GM23248 (cell line): ENCODE measurements at places on chromosomes 16 and 17. TPM values are rescaled to one million over a fixed set of nuclear protein-coding genes. Genes with fewer than 3 reads are reported as not detected.

DNA sequence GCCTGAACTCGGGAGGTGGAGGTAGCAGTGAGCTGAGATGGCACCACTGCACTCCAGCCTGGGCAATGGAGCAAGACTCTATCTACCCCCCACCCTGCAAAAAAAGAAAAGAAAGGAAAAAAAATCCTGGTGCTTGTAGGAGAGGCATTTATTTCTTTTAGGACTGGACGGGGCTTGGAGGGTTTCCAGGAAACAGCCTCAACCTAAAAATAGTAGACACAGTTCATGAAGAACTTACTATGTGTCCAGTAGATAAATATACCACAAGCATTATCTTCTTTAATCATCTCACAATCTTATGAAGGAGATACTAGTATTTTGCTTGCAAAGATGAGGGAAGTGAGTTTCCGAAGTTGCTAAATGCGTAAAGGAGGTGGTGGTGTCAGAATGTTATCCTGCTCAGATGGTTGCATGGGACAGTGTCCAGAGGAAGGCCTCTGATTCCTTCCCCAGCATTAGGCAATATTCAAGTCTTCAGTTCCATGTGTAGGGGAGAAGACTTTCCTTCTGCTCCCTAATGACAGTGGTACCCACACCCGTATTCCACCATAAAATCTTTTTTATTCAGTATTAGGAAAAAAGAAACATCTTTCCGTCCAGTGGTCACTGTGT is 263.2 kb downstream of the WWOX start:
- no peak overlapping the region for H3K27ac ChIP-seq
- no peaks in the 10 kb centered on the region for H3K27me3 ChIP-seq
- H3K4me3 ChIP-seq = no peak overlapping the region
- DNase-seq = no peak
- no peaks in the 10 kb centered on the region for H3K4me1 ChIP-seq

DNA sequence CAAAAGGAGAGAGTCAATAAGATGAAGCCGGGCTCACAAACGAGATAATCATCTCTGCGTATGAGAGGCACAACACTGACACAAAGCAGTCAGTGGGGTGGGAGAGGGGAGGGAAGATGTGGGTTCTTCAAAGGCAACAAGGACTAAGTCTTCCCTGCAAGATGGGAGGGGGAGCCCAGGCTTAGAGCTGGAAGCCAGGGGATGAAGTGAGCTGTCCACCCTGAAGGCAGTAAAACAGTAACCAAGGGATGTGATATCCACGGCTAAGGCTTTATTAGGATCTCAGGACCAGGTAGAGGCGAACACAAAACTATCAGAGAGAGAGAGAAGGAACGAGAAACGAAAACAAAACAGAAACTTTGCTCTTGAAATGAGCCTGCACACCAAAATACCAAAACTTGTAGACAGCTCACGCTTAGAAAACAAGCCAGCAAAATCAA is 115.9 kb downstream of the DYNLRB2 start:
- DNase-seq = peak; percentile 4
- no peak overlapping the region for H3K4me3 ChIP-seq
- H3K27ac ChIP-seq = no peak overlapping the region

DNA sequence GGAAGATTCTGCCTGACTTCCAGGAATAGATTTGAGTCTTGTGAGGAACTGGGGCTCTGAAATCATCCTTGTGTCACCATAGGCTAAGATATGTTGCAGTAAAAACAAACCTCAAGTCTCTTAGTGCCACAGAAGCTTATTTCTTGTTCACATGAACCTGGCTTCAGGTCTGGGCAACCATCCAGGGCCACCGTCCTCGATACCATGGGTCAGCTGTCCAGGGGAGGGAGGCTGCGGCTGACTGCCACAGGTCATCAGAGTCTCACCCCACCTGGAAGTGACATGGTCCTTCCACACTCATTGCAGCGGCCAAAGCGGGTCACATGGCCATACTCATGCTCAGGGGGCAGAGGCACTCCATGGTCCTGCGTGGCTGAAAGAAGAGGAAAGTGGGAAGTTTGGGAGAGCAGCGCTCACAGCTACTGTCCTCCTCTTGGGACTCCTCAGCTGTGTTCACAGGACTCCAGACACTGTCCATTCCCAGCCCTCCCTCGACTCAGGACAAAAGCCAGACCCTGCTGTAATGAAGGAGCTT is 284.5 kb downstream of the CBLN1 start:
- H3K4me1 ChIP-seq = no peaks in the 10 kb centered on the region
- DNase-seq = no peak
- no peaks in the 10 kb centered on the region for H3K36me3 ChIP-seq
- no peak overlapping the region for H3K27ac ChIP-seq
- no peaks in the 10 kb centered on the region for H3K27me3 ChIP-seq
- H3K4me3 ChIP-seq = no peak overlapping the region

GRCh38 chr16:81601008-81601428 is 156.4 kb downstream of the CMIP start:
- DNase-seq = peak; percentile 81
- peak overlapping the region; percentile 15; the same call in 1 of the 2 replicates for H3K27ac ChIP-seq
- no peak overlapping the region for H3K4me3 ChIP-seq
- H3K4me1 ChIP-seq = peaks cover 26% of the 10 kb centered on the region
- no peaks in the 10 kb centered on the region for H3K27me3 ChIP-seq

- no peaks in the 10 kb centered on the region for H3K4me1 ChIP-seq
- no peak overlapping the region for H3K27ac ChIP-seq
- no peak for DNase-seq
Observed at GRCh38 chr17:5138616-5139457, 23.0 kb downstream of the USP6 start.

DNA sequence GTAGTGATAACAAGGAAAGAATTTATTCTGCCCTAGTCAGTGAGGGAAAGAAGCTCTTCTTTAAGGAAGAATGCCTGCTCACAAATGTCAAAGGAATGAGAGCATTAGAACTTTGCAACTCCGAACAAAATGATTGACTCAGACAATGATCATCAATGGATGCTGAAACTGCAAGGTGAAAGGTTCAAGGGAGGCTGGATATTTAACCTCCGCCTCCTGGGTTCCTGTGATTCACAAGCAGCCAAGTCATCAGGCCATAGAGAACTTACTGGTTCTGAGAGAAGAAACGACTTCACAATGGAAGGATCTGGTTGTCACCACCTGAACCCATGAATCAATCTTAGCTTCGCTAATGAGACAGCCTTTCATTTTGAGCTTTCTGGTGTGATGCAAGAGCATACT is 16.0 kb upstream of the SCNN1B start:
- H3K27ac ChIP-seq = peak overlapping the region; percentile 53
- no peaks in the 10 kb centered on the region for H3K36me3 ChIP-seq
- peaks cover 5% of the 10 kb centered on the region; the same call in 1 of the 2 replicates for H3K4me1 ChIP-seq
- peak; percentile 84 for DNase-seq

DNA sequence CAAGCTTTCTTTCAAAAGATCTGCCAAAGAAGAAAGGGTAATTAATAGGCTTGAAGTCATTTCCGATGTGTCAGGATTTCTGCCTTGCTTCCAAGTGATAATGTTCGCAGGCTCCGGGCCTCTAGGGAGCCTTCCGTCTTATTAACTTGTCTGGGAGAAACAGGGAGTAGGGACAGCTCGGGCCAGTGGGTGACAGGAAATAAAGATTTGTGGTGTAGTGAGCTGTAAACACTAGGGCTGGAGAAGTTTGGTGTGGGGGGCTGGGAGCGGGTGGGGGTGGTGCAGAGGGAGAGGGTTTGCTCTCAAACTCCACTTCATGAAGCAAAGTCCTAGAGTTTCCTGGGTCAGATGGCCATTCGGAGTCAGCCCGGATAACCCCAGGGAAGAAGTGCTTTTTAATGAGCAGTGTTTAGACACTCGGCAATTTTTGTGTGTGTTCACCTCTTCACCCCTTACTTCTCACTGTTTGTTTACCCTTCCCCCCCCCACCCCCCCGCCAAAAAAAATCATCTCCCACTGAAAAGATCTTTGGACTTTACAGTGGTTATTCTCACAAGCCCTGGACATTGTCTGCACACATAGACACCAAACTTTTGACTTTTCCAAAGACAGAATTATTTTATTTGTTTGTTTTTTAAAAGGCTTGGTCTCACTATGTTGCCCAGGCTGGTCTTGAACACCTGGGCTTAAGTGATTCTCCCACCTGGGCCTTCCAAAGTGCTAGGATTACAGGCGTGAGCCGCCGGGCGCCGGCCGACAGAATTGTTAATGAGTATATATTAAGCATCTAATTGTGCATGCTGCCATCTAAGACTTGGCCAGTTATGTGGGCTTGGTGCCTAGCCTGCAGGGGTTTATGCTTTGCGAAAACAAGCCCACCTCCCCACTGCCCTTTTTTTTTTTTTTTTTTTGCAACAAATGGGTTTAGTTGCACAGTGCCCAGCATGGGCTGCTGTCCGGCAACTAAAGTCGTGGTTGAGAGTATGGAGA is 196.4 kb downstream of the CCDC182 start:
- H3K27ac ChIP-seq = no peak overlapping the region
- no peaks in the 10 kb centered on the region for H3K27me3 ChIP-seq
- H3K4me1 ChIP-seq = no peaks in the 10 kb centered on the region
- H3K36me3 ChIP-seq = no peaks in the 10 kb centered on the region
- H3K4me3 ChIP-seq = no peak overlapping the region

DNA sequence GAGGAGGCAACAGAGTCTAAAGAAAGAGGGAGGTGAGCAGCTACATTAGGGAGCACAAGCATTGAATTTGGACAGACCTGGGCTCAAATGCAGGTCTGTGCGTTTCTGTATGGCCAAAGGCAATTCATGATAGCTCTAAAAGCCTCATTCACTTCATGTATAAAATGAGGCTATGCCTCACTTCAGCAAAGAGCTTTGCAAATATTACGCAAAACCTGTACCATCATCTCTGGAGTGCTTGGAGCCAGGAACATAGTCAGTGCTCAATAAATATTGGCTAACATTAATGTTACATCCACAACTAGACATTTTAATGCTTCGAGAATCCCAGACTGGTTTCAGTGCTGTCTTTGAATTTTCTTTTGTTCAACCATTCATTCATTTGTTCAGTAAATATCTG is 254.7 kb upstream of the CDH11 start:
- no peak overlapping the region for H3K4me3 ChIP-seq
- H3K4me1 ChIP-seq = peaks cover 33% of the 10 kb centered on the region
- no peaks in the 10 kb centered on the region for H3K36me3 ChIP-seq

DNA sequence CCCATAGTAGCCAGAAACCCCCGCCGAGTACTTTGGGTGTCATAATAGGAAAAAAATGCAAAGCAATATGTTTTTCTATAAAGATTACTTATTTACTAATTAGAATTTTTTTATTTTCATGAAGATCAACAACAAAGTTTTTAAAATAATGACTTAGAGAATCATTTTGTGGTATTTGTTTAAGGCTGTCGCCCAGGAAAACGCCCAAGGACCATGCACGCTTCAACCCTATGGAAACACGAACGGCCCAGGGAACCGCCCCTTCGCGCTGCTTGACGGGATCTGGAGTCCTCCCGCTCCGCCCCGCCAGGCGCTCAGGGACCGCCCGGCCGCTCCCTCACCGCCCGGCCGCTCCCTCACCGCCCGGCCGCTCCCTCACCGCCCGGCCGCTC is 408 bp upstream of the KPNA2 start:
- peaks cover 18% of the 10 kb centered on the region for H3K36me3 ChIP-seq
- DNase-seq = peak; percentile 97
- H3K4me3 ChIP-seq = peak overlapping the region; percentile 59
- H3K27me3 ChIP-seq = no peaks in the 10 kb centered on the region
- H3K27ac ChIP-seq = peak overlapping the region; percentile 25; the same call in 1 of the 2 replicates

- H3K36me3 ChIP-seq = no peaks in the 10 kb centered on the region
- H3K4me1 ChIP-seq = no peaks in the 10 kb centered on the region
- H3K27me3 ChIP-seq = peaks cover 37% of the 10 kb centered on the region
- DNase-seq = no peak
Observed at GRCh38 chr17:5610956-5611355, 26.6 kb upstream of the NLRP1 start.

GRCh38 chr16:67419502-67419901 is 3.2 kb upstream of the ZDHHC1 start:
- no peak overlapping the region for H3K27ac ChIP-seq
- H3K27me3 ChIP-seq = no peaks in the 10 kb centered on the region
- peaks cover 6% of the 10 kb centered on the region; the same call in 1 of the 2 replicates for H3K4me1 ChIP-seq
- no peaks in the 10 kb centered on the region for H3K36me3 ChIP-seq
- DNase-seq = no peak
- H3K4me3 ChIP-seq = no peak overlapping the region

DNA sequence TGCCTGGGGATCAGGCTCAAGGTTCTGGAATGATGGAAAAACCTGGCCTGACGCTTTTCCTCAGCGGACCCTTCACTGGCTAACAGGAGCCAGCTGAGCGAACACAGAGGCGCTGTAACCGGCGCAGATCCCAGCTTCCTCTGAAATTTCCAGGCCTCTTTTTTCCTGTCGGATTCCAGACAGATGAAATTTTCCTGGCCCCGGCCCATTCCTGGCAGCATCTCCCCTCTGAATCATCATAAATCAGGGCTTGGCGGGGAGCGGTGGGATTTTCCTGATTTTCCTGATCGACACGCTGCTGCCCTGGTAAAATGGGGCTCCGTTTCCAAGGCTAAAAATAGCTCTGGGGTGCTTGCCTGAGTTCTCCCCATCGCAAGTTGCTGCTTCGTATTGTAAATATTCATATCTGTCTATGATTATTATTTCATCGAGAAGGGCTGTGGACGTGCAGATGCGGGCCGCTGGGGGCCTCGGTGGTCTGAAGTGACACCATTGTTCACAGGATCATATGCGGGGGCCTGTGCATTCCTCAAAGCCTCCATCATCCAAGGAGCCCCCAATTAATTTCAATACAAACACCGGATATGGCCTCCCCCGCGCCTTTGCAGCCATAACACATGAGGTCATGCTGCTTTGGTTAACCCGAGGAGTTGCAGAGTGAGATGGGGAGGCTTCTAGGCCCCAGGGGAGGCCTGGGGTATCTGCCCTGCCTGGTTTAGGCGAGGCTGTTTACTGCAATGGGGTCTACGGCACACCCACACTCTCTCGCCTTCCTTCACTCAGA is 45.8 kb upstream of the ETV4 start:
- H3K36me3 ChIP-seq = no peaks in the 10 kb centered on the region
- peaks cover 31% of the 10 kb centered on the region for H3K4me1 ChIP-seq
- H3K27me3 ChIP-seq = no peaks in the 10 kb centered on the region
- peak overlapping the region; percentile 49 for H3K4me3 ChIP-seq

DNA sequence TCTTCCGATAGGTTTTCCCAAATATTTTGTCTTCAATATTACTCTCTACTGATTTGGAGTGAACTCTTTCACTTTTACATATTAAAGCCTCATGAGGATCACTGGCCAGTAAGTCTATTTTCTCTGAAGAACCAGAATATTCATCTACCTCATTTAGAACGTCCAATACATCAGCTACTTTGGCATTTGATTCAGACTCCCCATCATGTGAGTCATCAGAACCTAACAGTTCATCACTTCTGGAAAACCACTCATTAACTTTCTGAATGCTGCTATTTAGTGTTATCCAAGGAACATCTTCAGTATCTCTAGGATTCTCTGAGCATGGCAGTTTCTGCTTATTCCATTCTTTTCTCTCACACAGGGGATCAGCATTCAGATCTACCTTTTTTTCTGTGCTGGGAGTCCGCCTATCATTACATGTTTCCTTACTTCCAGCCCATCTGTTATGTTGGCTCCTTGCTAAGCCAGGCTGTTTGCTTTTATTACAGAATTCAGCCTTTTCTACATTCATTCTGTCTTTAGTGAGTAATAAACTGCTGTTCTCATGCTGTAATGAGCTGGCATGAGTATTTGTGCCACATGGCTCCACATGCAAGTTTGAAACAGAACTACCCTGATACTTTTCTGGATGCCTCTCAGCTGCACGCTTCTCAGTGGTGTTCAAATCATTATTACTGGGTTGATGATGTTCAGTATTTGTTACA is 30.9 kb downstream of the BRCA1 start:
- H3K36me3 ChIP-seq = no peaks in the 10 kb centered on the region
- H3K27me3 ChIP-seq = no peaks in the 10 kb centered on the region
- peak; percentile 86 for DNase-seq
- H3K4me1 ChIP-seq = peaks cover 27% of the 10 kb centered on the region

The TMC7 gene
- 1.4 TPM in 2 replicates for polyA plus RNA-seq

The CALB2 gene
- polyA plus RNA-seq = 0.99 and 1.2 TPM in 2 replicates
